NCI-H524 (cell line): ENCODE measurements at places on chromosomes 13 and 19.

DNA sequence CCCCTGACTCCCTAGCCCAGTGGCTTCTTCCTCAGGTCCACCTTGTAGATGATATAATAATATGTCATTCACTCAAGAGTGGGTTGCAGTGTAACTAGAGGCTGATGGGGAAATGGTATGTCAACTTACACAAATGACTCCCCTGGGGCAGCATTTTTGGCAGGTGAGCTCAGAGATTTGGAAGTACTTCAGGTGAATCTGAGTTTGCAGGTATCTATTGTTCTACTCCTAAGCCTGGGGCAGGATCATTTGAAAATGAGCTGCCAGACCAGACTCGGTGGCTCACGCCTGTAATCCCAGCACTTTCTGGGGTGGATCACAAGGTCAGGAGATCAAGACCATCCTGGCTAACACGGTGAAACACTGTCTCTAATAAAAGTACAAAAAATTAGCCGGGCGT lies 11.6 kb upstream of the CNMD start:
- no peak for DNase-seq

DNA sequence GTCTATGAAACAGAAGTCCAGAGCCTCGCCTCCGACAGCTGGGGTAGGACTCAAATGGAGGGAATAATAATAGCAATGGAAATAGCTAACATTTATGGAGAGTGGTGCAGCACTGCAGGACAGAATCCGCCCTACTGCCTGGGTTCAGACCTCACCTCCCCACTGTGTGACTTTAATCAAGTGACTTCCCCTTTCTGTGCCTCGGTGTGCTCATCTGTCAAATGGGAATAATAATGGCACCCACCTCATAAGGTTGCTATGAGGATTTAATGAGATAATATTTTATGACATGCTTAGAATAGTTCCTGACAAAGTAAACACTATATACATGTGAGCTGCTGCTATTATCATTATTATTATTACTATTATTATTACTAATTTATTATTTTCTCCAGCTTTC lies 3.2 kb downstream of the LRFN1 start:
- DNase-seq, result no peak

DNA sequence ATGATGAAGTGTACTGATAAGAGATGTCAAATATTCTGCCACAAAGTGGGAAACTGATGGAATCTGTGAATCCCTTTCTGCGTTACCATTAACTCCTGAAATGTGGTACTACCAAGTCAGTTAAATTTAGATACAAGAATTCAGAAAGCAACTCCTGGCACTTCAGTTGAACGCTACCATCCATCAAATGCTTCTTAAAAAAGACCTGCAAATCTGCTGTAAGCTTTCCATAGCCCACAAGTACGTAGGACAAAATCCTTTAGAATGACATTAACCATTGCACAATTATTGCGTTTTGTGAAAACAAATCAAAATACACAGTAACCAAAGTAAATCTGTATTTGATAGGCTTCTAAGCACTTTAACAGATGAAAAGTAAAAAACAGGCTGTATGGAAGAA lies 5.4 kb downstream of the SMAD9 start:
- no peak for DNase-seq

DNA sequence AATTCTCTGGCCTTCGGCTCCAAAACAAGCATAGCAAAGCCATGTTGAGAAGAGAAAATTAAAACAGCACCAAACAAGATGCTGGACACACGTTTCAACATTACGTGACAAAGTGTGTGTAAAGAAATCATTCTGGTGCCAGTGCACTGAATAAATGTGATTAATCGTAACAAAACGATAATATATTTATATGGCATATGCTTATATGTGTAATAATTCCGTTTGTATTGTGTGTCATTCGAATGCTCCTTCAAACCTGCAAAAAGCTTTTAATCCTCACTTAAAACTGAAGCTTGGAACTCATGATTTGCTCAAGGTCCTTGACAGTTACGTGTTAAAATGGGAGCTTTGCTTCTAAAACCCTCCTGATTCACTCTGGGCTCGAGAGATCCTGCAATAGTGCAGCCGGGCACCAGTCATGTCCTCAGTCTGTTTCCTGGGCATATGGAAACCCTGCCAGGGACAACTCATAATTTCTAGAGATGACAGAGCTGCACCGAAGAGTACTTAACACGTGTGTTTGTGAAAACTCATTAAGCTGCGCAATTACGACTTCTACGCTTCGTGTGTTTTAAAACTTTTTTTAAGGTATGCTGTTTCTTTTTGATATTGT lies 731 bp upstream of the AKAP8L start:
- DNase-seq, result peak; percentile 29

- no peak for DNase-seq
These were observed 751 bp downstream of the ERVK3-1 start for GRCh38 chr19:58305932-58306323.

DNA sequence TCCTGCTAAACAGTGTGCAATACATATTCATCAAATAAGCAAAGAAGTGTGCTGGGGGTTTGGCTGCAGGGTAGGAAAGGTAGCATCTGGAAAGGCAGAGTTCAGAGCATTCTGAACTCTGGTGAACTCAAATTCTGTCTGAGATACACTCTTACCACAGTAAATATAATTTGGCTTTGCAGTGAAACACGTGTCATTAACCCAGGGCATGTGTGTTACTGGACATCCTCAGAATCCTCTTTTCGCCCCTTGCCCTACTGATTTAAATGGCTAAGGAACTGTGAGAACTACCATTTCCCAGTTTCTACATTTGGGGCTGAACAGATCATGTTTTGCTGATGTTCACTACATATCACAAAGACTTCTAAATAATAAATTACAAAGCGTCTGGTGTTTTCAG lies 562.8 kb upstream of the SGCG start:
- DNase-seq, result no peak

DNA sequence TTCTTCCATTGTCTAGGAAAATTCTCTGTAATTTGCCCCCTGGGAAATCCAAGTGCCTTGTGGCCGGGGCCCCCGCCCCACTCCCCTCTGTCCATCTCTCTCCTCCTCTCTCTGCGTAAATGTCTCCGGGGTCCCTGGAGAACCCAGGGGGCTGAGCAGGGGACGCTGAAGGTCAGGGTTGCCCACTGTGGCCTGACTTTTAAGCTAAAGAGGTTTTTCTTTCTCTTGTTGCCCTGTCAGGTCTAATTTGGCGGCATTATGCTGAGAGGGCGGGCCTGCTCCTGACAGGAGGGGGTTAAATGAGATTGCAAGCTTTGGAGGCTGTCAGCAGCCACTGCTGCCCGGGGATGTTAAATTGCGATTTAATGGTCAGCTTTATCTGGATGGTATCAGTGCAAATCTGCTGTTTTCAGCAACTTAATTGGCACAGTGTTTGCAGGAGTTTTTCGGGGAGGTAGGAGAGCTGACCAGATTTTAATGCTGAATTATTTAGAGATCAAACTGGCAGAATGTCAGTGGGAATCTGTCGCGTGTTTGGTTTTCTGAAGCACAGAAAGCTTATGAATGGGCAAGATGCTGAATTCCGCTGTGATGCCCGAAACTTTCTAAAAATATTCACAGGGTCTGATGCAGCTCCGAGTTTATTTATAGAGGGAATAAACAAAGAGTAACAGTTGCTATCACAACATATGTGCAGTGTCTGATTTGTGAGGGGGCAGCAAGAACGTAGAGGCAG lies 93.2 kb upstream of the SOX1 start:
- no peak for DNase-seq

- no peak for DNase-seq
These were observed 12.1 kb downstream of the RNASEH2B start for GRCh38 chr13:50921706-50922105.

DNA sequence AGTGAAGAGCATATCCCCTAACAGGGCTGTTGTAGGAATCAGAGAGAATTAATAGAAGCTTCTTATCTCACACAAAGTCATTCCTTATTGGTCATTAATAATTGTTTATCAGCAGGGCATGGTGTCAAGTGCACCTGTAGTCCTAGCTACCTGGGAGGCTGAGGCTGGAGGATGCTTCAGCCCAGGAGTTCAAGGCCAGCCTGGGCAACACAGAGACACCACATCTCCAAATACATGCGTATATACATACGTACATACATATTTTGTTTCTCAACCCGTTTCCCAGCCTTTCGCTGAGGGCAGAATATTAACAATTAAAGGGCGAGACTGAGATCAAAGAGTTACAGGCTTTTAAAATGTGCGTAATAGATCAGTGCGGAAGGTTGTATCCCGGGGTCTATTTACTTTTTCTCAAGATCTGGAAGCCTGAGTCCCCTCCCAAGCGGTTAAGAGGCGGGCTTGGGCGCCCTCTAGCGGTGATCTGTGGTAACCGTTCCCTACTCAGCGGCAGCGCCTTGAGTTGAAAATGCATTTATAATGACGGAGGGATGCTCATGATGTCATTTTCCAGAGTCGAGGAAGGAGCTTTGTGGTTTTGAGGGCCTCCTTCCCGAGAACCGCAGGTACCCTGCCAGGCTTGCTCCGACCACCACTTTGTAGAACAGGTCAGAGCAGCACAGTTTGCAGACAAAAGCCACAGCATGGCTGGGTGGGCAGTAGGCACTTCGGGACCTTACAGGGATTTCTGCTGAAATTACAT lies 169.6 kb upstream of the GPR12 start:
- DNase-seq, result peak; percentile 78

GRCh38 chr13:110838116-110838515 lies 76.8 kb downstream of the ANKRD10 start:
- DNase-seq, result no peak

GRCh38 chr13:76759877-76760276 lies 126.3 kb downstream of the KCTD12 start:
- DNase-seq, result no peak
